ENCODE measurements at places on chromosomes 5 and 9.
A peak's percentile ranks its signal among the peaks of the same experiment; 100 is the strongest.

DNA sequence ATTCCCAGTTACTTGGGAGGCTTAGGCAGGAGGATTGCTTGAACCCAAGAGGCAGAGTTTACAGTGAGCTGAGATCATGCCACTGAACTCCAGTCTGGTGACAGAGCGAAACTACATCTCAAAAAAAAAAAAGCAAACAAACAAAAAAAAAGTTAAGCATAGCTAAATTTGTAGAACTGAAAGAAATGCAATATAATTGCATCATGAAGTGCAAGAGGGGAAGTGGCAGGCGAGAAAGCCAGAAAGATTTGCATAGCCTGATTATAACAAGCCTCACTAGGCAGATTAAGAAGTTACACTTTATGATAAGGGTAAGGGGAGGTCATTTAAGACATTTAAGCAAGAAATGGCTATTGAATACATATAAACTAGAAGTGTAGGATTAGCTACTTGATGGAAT lies 187.1 kb downstream of the EDIL3 start:
- DNase-seq = no peak

DNA sequence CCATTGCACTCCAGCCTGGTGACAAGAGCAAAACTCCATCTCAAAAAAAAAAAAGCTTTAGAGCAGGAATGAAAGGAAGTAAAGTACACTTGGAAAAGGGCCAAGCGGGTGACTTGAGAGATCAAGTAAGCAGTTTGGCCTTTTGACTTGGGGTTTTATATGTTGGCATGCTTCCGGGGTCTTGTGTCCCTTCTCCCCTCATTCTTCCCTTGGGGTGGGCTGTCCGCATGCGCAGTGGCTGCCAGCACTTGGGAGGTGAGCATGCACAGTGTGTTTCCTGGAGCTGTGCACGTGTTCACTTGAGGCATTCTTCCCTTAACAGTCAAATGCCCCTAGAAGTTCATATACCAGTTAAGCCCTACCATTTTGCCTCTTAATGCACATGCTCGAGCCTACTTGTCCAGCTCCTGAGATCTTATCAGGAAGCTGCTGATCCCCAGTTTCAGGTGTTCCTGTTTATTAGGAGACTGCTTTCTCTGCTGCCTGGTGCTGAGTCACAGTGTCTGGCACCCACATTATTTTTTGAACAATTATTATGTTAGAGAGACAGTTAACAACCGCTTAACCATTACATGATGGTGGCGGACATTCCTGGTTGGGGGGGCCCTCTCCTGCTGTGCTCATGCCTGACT lies 32.6 kb upstream of the PRRC2B start:
- DNase-seq = no peak

- no peak for DNase-seq
Measured at GRCh38 chr9:78112004-78112403, 80.4 kb upstream of the GNAQ start.

- DNase-seq = no peak
Measured at GRCh38 chr5:10671041-10672008, 89.7 kb downstream of the DAP start.

- no peak for DNase-seq
Measured at GRCh38 chr5:123001808-123002207, 34.7 kb downstream of the PPIC start.

DNA sequence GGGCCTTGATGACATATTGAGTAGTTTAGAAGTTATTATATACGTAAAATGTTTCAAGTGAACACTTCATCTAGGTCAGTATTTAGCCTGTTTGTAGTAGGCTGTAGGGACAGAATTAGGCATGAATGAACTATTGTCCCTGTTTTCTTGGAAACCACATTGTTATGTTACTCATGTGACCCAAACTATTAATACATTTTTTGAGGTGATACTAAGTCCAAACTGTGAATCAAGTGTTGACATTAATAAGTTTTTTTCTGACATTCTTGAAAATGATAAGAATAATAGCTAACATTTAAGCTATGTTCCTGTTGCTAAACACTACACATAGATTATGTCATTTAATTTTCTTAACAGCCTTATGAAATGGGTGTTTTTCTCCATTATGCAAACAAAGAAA lies 1642.7 kb upstream of the WWC1 start:
- DNase-seq = no peak

- no peak for DNase-seq
Measured at GRCh38 chr9:4798281-4799032, 5.7 kb downstream of the RCL1 start.

DNA sequence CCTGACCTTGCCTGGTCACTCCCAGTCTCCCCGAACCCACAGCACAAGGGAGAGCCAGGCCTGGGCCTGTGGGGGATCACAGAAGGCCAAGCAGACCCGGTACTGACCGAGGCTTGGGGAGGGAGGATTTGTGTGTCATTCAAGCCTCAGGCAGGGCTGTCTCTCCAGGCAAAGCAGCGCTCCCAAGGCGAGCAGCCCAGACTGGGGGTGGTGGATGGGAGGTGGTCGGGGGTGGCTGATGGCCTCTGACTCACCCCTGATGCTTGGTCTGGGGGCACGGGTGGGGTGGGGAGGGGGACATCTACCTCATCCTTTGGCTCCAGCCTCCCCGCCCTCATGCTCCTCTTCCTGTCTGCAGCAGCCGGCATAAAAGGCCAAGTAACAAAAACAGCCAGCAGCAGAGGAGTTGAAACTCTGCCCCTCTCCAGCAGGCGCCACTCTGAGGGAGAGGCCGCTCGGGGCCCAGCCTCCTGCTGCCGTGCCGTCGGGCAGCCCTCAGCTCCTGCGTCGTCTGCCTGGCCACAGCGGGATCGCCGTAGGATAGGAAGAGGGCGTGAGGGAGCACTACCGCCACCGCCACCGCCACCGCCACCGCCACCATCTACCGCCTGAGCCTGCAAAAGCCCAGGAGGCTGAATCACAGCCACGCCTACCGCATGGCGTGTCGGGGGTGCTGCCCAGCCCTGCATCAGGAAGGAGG lies 166.0 kb downstream of the OLFM1 start:
- peak; percentile 15 for DNase-seq

DNA sequence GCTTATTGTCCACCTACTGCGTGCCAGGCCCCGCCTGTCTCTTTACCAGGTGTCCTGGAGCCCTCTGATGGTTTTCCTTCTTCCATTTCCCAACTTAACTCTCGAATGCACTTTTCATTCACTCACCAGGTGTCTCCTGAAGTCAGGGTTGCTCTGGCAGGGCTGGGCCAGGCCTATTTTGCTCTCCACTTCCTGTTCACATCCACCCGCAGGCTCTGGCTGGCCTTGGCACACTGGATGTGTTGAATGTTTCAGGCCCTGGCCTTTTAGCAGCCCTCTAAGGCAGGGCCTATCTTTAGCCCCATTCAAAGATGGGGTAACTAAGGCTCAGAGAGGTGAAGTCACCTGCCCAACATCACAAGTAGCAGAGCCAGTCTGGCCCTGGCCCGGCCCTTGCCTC lies 16.4 kb downstream of the LRRC8A start:
- DNase-seq = no peak

- DNase-seq = no peak
Measured at GRCh38 chr5:57880216-57880615, 397.6 kb upstream of the ACTBL2 start.

- DNase-seq = peak; percentile 14
Measured at GRCh38 chr5:180636403-180637075, 12.9 kb downstream of the FLT4 start.

- DNase-seq = no peak
Measured at GRCh38 chr5:97078958-97079743, 63.3 kb downstream of the LIX1 start.

DNA sequence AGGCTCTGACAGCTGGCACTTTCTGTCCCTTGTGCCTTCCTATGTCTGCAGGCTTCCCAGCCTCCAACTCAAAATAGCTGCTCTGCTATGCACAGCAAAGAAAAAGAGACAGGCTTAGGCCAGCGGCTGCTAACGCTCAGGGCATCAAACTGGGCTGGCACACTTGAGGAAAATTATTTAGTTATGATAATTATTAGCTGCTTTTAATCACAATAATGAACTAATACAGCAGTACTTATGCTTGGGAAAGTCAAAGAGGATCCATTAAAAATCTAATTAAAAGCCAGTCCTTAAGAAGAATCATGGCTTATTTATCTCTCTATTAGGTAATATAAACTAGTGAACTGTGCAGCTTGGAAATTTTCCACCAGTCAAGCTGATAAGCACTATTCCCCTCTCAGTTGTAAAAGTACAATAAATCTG lies 233.2 kb downstream of the SLIT3 start:
- DNase-seq = no peak

- DNase-seq = no peak
Measured at GRCh38 chr9:121367306-121368137, 2.5 kb downstream of the STOM start.

GRCh38 chr5:181127907-181128626 lies 2.9 kb downstream of the OR2V1 start:
- DNase-seq = peak; percentile 12

DNA sequence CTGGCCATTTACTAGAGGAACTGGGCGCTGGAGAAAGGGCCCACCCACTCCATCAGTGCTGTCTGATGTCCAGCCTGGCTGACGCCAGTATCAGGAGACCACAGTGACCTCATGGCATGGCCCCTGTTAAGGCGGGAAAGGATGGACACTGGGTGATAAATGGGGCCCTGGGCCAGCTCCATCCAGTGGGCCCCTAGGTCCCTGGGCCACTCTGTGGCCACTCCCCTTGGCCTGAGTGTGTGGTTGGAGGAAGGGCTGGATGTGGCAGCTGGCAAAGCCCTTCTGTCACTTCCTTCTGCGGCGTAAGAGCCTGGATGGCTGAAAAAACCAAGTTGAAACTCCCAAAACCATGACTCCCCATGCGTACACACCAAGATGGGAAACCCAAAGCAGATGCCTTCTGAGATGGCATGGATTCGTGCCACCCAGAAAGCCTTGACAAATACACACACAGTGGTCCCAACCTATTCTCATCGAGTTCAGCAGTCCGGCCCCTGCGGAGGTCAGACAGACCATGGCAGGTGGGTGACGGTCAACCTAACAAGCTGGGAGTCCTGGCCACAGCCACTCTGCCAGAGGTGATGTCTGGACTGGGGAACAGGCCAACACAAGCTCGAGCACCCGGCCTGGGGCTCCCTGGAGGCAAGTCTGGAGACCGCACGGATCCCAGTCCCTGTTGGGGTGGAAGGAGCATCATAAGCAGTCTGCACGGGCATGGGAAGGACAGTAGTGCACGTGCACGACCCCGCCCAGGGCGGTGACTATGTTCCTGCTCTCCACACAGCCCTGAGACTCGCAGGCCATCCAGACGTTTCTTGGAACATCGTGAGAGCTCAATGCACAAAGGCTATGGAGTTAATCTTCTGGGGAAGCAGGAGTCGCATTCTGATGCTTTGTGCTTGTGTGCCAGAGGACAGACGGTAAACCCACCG lies 45.2 kb upstream of the NOTCH1 start:
- no peak for DNase-seq

GRCh38 chr9:74735761-74736160 lies 152.0 kb downstream of the TRPM6 start:
- no peak for DNase-seq

GRCh38 chr9:83061990-83062650 lies 822 bp downstream of the RASEF start:
- DNase-seq = peak; percentile 46

DNA sequence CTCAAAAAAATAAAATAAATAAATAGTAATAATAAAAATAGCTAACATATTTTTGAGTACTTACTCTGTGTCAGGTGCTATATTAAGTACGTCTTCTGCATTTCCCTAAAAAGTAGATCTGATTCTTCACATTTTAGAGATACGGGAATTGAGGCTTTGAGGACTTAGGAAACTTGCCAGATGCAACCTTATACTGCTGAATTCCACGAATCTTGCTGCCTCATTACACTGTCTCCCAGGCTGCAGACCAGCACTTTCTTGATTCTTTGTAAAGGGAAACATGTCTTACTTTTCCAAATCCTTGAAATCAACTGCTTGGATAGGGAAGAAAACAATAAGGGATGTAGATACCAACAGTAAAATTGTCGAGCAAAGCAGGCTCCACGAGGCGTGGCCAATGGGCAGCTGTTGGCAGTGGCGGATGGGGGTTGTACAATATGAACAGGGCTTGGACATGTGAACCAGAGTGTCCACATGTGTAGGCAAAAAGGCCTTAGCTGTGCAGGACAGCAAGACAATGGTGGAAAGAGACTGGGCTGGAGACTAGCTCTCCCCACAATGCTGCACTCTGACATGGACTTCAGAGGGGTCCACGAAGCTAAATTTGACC lies 124.3 kb upstream of the RAI14 start:
- peak; percentile 55 for DNase-seq

GRCh38 chr5:120449501-120449900 lies 14.6 kb upstream of the PRR16 start:
- no peak for DNase-seq

DNA sequence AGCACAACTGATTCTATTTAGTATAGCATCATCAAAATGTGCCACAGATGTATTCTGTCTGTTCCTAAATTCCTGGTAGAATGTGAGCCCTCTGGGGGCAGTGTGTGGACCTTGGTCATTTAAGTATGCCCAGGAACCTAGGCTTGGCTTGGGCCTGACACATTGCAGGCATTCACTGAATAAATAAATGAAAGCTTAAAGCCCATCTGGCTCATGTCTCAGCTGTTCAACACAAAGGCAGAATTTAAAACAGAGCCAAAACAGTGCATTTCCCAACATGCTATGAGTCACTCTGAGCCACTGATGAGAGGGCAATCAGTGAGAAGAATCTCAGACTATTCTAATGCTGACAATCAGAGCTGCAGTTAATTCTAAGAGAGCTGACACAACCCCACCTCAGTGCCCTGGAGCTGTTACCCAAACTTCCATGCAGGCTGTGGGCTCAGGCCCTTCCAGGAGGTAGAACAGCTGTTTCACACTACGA lies 8.1 kb downstream of the FAM193B start:
- no peak for DNase-seq

- no peak for DNase-seq
Measured at GRCh38 chr9:21750021-21750735, 52.3 kb upstream of the MTAP start.

- DNase-seq = peak; percentile 13
Measured at GRCh38 chr5:179121667-179122111, 61.5 kb downstream of the ZNF354C start.
